ENCODE measurements at places on chromosomes 5 and 9.

DNA sequence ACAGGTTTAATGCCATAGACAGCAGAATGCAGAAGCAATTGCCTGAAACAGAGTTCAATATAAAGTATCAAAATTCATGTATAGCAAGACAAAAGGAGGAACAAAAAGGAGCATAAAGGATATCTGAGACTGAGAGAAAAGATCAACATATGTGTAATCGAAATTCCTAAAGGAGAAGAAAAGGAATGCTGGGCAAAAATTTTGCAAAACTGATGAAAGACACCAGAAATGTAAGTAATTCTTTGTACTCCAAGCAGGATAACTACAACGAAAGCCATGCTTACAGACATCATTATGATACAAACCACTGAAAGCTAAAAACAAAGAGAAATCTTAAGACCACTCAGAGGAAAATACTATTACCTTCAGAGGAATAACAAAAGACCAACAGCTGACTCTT is 72.8 kb upstream of the MTAP start:
- DNase-seq, result no peak

DNA sequence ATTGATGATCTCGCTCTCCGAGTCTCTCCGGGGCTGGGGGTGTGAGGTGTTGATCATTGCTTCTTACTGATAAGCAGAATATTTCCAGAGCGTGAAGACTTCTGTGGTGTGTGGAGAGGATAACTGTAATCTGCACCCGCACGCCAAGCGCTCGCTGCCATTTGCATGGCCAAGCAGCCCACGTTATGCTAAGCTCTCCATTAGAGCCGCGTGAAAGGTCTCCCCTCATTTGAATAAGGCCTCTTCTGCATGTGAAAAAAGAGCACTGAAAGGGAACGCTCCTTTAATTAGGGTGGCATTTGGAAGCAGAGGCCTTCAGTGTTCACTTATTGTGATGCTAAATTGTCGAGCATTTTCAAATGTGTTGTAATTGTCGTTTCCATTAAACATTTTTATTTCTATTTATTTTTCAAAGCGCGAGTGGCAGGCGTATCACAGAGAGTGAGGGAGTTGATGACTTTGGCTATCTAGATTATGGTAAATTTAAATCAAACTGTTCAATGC is 163.6 kb upstream of the IRX2 start:
- DNase-seq, result no peak

DNA sequence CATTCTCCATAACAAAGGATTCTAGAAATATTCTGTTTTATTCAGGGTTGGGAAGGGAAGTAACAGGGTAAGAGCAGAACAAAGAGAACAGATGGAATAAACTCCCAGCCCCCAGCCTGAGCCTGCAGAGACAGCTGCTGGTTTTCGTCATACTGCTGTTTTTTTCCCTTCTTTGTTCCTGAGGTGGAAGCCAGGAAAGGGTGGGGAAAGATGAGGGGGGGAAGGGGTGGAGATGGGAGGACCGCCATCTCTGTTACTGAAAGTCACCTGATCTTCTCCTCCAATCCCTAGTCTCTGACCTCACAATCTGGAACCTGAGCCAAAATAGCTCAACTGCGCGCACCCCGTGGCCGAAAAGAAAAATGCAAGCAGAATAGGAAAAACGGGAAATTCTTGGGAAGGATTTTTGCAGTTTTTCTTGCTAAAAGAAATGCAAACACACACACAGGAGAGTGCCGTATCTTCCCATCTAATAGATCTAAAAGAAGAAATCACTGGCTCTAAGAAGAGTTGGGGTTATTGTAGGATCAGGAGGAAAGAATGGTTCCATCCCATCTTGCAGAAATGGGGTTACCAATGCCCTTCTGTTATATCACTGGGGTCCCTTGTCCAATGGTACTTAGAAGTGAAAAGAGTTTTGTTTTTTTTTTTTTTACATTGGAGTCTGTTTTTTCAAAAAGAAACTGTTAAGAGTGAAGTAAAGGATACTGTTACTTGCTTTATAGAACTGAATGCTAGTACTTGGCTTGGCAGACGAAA is 57.9 kb downstream of the DIAPH1 start:
- DNase-seq, result peak; percentile 92

DNA sequence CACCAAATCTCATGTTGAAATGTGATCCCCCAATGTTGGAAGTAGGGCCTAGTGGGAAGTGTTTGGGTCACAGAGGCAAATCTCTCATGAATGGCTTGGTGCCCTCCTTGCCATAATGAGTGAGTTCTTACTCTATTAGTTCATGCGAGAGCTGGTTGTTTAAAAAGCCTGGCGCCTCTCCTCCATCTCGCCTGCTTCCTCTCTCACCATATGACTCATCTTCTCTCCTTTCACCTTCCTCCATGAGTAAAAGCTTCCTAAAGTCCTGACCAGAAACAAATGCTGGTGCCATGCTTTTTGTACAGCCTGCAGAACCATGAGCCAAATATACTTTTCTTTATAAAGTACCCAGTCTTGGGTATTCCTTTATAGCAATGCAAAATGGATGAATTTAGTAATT is 20.9 kb upstream of the ARHGAP26 start:
- no peak for DNase-seq

DNA sequence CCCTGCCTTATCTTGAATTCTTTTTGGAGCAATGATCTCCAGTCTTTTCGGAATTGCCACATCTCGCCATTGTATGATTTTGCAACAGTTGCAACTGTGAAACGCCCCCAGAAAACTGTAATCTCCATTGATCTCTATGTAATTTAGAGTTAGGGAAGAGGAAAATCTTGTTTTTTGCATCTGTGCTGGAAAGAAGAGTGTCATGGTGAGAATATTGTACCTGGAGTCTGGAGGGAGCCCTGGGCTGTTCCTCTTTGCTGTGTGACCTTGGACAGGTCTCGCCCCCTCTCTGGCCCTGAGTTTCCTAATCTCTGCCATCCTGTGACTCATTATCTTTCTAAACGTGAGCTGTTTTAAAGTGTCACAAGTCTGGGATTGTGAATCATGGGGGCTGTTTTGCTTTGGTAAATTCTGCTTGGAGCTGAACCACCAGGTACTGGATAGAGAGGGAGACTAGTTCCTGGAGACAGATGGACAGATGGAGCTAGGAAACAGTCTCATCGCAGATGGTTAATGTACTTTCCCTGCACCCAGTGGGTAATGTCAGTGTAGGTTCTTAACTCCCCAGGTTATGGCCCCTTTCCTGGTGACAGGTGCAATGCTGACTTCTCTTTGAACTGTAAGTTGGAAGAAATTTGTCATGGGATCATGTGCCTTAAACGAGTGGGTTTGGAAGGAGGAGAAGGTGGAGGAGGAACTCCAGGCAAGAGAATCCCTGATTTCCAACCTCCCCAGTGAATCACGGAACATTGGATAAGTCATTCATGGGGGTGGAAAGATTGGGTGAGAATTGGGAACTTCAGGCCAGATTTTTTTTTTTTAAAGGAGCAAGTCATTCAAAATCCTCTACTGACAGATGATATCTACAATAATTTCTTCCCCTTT is 19.6 kb downstream of the PPARGC1B start:
- DNase-seq, result peak; percentile 53

DNA sequence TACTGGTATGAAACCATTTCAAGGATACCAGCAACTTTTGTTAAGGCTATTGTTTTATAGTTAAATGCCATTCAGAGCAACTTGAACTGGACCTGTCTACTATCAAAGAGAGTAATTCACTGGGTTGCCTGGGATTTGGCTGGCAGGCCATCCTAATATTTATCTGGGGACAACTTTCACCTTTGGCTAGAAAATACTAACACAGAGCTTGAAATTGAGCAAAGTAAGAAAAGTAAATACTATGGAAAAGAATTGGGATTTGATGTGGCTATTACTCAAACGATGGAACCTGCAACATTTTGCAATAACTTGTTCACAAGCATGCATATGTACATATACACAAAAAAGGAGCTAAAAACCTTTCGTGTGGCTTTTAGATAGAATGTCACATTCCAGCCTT is 191.3 kb downstream of the DENND1A start:
- DNase-seq, result no peak

DNA sequence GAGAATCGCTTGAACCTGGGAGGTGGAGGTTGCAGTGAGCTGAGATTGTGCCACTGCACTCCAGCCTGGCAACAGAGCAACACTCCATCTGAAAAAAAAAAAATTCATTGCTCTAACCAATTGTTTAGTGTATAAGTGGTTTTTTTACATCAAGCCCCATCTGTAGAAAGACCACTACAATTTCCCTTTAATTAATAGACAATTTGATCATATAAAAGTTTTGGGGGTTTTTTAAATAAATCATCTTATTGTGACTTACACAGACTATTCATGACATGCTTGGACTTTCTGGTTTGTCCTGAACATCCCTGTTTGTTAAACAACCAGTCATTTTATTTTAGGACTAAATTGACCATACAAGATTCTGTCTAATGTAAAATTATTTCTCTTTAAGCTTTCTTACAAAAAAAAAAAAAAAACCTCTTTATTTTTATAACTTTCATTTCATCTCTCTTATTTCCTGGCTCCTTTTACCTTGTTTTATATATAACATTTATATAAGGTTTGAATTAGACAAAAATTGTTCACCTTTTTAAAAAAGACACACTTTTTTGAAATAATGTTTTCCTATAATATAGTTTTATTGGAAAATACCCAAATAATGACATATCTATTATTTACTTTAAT is 9.8 kb upstream of the FANCC start:
- DNase-seq, result no peak

DNA sequence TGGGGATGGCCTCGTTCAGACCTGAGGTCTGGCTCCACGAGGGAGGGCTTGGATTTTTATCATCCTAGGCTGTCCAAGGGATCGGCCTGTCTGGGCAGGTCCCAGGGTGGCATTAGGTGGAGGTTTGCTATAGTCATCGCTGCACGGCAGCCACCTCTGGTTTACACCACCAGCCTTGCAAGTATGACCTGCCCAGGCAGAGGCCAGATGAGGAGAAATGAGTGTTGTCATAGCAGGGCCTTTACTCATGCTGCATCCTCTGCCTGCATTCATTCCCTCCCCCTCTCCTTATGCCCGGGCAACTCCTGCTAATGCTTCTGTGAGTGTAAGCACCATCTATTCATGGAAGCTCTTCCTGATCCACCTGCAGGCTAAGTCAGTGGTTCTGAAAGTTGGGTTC is 15.3 kb upstream of the NDST1 start:
- DNase-seq, result no peak

DNA sequence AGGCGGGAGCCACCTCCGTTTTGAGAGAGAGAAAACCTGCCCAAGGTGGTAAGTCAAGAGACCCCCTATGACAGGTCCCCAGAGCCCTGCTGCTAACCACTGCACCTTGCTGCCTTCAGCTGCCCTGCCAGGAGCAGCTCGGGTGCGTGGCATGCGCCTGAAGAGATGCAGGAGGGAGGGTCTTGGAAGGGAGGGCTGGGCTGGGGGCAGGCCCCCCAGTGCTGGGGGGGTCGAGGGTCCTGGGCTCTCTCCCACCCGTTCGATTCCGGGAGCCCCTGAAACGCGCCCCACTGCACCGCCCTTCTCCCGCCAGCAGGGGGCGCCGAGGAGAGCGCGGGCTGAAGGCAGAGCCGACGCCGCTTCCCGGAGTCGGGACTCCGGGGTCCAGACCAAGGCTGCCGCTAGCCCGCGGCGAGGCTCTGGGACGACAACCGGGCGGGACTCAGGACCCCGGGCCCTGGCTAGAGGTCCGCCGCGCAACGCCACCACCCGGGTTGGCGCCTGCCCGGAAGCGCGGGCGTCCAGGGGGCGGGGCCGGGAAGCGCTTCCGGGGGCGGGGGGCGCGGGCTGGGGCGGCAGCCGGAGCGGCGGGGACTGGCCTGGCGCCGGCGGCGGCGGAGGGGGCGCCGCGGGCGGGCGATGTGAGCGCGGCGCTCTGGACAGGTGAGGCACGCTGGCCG is at the start of gene ZBTB34:
Gene ZBTB34 (plus strand): TSS at position 563 of the 680 bp plus-strand sequence. CDS start 18,761 bp downstream, outside the sequence.
- peak; percentile 87 for DNase-seq

GRCh38 chr5:104598285-104598684 is 1035.7 kb upstream of the NUDT12 start:
- no peak for DNase-seq

DNA sequence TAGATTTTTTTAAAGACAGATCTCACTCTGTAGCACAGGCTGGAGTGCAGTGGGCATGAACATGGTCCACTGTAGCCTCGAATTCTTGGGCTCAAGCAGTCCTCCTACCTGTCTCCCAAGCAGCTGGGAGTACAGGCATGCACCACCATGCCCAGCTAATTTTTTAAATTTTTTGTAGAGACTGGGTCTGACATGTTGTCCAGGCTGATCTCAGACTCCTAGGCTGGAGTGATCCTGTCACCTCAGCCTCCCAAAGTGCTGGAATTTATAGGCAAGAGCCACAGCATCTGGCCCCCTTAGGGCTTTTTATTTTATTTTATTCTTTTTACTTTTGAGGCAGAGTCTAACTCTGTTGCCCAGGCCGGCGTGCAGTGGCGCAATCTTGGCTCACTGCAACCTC is 56.4 kb downstream of the NSD1 start:
- DNase-seq, result no peak

GRCh38 chr5:180168758-180169157 is 40.3 kb downstream of the RASGEF1C start:
- DNase-seq, result no peak

- DNase-seq, result peak; percentile 35
Observed at GRCh38 chr9:127004946-127005769, 90.6 kb downstream of the RALGPS1 start.

DNA sequence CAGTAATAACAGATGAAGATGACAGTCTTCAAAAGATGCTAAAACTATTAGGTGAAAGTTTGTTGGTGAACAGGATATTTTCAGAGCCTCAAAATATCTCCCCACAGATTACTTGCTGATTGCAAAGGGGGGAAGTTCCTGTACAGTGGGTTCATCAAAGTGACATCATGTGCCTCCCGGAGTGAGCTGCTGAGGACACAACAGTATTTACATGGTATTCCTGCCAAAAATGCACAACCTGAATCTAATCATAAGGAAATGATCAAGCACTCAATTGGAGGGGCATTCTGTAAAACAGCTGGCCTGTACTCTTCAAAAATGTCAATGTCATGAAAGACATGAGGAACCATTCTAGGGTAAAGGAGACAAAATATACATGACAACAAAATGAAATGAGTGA is 18.9 kb upstream of the GLIS3 start:
- no peak for DNase-seq

DNA sequence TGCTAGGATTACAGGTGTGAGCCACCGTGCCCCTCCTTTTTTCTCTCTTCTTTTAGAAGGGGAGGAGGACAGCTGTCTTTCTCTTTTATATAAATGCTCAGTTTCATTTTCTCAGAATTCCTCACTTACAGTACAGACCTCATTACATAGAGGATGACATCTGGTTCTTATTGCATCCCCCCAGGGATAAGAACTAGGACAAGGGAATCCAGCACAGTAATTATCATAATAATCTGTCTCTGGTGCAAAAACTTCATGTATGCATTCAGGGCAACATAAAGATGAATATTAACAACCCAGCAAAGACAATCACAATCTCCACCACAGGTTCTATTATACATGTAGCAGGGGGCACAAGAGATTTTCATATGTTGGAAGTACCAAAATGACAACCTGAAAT is 5.1 kb downstream of the SPZ1 start:
- DNase-seq, result no peak

GRCh38 chr5:83551821-83552220 is 80.3 kb downstream of the VCAN start:
- peak; percentile 11 for DNase-seq

- no peak for DNase-seq
Observed at GRCh38 chr9:86902586-86902985, 44.7 kb downstream of the GAS1 start.

GRCh38 chr9:123957731-123958130 is 27.8 kb upstream of the DENND1A start:
- no peak for DNase-seq

- no peak for DNase-seq
Observed at GRCh38 chr5:150479416-150479815, 28.5 kb upstream of the NDST1 start.
